SHP77 (cell line): ENCODE measurements at places on chromosomes 11 and 22.

DNA sequence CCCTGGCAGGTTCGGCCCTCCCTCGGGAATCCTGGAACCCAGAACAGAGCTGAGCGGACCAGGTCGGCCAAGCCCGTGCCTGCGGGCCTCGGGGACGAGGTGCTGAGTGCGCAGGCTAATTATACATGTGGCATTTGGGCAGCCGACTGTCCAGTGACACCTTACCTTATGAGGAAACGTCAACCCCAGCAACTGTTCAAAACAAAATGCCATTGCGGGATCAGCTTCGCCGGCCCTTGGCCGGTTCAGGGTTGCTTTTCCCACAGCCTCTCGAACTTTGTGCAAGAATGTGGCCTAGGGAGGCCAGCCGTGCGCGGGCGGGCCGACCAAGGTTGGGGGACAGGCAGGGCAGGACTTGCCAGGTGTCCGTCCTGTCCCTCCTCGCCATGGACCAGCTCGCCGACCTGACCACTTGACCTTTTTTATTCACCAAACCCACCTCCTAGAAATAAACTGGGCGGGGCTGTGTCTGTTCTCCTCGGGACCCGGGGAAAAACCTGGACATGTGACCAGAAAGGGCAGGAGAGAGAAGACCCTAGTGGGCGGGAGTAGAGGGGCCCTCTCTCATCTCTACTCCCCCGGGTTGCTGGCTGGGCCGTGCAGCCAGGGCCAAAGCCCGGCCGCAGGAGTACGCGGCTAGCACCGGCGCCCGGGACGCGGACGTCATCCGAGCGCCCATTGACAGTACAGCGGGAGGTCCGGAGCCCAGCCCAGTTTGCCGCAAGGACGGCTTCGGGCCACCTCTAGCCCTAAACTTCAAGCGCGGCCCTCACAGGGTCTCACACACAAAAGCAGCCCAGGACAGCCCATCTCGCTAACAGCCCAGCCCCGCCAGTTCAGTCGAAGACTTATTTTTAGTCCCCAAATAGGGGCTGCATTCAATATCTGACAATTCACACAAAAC, 134.3 kb upstream of the C11orf58 start:
- DNase-seq: no peak

DNA sequence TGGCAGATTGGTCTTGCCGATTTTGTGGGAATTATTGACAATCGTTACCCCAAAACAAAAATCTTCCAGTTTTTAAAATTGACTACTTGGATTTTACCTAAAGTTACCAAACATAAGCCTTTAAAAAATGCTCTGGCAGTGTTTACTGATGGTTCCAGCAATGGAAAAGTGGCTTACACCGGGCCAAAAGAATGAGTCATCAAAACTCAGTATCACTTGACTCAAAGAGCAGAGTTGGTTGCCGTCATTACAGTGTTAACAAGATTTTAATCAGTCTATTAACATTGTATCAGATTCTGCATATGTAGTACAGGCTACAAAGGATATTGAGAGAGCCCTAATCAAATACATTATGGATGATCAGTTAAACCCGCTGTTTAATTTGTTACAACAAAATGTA, 37.2 kb downstream of the IGLL1 start:
- DNase-seq: no peak

DNA sequence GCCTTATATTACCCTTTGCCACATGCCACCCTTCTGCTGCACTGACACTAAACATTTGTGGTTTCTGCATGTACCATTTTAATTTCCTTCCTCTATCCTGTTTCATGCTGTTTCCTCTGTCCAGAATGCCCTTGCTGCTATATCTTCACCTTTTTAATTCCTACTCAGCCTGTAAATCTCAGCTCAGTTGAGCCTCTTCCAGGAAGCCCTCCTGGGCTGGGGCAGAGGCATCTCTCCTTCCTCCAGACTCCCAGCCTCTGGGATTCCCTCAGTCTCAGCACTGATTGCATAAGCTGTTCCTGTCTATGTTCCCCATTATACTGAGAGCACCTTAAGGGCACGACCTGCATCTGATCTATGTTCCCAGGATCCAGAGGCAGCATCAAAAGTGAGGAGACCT, 98.7 kb downstream of the RNF169 start:
- no peak for DNase-seq

- DNase-seq: no peak
These were observed 15.2 kb downstream of the TSSC4 start for GRCh38 chr11:2415601-2416380.

- DNase-seq: no peak
These were observed 10.5 kb upstream of the MMP3 start for GRCh38 chr11:102853956-102854355.

DNA sequence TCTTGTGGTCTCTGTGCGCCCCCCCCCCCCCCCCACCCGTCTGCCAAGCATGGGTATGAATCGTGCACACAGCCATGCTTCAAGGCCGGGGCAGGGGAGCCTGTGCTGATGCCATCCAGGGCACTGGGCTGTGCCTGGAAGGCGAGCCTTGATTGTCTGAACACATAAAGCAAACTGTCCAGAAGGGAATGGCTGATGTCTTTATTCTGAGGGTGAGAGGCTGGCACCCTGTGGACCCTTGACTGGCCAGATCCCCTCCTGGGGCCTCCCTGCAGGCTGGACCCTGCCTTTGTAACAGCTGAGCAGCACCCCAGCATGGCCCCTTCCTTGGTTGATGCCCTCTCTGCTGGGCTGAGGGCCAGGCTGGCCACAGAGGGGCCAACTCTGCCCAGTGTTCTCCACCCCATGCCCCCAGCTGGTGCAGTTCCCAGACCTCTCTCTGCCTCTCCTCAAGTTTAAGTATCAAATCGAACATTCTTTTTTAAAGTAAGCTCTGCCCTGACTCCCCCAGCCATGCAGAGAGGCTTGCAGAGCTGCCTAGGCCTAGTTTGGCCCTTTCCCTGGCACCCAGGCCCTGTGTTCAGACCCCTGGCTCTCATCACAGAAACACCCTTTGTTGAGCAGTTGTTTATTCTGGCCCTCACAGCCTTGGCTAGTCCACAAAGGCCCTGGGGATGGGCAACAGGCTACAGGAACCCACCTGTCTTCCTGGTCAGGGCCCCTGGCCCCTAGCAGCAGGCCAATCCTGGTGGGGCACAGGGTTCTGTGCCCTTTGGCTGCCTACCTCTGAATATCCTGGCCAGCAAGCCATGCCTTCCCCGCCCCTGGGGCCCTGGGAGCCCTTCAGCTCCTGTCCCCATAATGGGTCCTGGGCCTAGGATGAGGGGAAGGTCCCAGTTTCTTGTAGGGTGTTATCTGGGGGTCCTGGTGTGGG, 3.9 kb upstream of the RANBP1 start:
- no peak for DNase-seq

- no peak for DNase-seq
These were observed 421.0 kb downstream of the SOX6 start for GRCh38 chr11:15935373-15935772.

- no peak for DNase-seq
These were observed 37.8 kb downstream of the SLCO2B1 start for GRCh38 chr11:75188671-75189070.

- no peak for DNase-seq
These were observed 1.4 kb downstream of the ADM start for GRCh38 chr11:10305964-10306918.

GRCh38 chr22:40606306-40606705, 30.2 kb downstream of the MRTFA start:
- DNase-seq: no peak

DNA sequence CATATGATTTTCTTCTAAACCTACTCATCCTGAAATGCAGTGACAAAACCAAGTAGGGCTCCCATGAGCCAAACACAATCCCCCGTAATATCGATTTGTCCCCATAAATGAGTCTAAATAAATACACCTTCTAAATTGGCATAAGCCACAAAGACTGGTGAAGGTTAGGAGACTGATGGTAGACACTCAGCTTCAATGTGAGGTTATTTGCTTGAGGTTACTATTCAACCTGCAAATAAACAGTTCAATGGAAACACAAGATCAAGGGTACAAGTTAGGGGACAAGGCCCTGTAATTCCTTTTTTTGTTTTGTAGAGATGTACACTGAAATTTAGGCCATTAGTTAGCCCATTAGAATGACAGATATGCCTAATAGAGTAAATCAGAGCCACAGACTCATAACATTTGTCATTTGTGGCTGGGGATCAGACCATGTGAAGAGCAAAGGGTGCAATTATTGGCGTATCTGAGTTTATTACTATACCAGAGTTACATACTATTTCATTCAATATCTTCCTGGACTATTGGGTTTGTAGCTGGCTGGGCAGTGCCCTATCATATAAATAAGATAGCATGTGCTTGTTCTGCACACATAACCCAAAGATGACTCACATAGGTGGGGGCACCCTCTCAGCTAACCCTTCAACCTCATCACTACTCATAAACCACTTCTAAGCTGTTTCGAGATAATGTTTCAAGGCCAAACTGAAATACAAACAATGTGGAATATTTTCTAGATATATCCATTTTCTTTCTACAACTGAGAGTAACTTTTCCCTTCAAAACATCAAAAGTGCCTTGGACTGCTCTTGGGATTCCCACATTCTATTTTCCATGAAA, 695.3 kb downstream of the KCNA4 start:
- no peak for DNase-seq

- no peak for DNase-seq
These were observed 63.9 kb downstream of the MYH9 start for GRCh38 chr22:36323855-36324331.

DNA sequence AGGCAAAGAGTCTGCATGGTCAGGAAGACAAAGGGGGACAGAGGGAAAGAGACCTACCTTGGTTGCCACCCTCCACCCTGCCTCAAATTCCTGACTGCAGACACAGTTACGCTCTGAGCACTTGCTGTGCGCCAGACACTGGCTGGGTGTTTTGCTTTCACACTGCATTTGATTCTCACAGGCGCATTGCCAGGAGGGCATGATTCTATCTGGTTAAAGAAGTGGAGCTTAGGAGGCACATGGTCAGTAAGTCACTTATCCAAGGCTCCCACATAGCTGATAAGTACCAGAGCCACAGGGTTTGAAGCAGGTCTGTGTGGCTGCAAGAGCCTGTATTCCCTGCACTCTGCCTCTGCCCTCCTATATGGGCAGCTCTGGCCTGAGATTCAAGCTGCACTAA, 103.9 kb downstream of the TIMP3 start:
- DNase-seq: no peak
